Fibroblast of upper back skin (primary cell): ENCODE measurements at places on chromosomes 1 and 21.

DNA sequence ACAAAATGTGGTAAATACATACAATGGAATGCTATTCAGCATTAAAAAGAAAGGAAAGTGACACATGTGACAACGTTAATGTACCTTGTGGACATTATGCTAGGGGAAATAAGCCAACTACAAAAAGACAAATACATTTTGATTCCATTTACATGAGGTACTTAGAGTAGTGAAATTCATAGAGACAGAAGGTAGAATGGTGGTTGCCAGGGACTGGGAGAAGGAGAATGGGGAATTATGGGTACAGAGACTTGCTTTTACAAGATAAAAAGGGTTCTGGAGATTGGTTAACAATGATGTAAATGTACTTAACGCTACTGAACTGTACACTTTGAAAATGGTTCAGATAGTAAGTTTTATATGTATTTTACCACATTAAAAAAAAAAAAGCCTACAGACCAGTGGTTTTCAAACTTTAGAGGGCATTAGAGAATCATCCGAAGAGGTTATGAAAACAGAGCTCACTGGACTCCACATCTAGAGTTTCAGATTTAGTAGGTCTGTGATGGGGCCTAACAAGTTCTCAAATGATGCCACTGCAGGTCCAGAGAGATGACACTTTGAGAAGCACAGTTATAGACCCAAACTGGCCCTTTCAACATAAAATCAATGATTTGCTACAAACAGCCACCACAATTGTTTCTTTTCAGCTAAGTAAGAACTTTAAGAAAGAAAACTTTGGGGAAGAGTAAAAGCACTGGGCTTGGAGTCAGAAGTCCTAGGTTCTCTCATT, 9.6 kb upstream of the ADCY10 start:
- DNase-seq: no peak

GRCh38 chr1:234638832-234639799, 29.1 kb upstream of the IRF2BP2 start:
- DNase-seq: no peak

DNA sequence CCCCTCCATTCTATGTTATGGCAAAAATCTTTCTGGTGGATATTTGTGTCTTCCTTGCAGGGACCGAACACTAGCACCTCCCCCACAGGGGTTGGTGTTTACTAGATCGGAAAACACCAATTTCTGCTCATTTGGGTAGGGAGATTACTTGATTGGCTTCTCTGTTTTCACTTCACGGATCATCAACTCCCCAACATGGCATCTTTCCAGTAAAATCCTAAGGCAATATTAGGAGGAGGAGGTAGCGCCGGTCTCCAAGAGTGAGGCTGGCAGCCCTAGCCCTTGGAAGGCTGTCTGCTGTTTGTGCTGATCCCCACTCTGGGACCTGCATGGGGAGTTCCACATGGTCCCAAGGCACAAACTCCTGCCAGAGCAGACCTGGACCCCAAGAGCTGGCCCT, 12.2 kb downstream of the VASH2 start:
- no peak for DNase-seq

DNA sequence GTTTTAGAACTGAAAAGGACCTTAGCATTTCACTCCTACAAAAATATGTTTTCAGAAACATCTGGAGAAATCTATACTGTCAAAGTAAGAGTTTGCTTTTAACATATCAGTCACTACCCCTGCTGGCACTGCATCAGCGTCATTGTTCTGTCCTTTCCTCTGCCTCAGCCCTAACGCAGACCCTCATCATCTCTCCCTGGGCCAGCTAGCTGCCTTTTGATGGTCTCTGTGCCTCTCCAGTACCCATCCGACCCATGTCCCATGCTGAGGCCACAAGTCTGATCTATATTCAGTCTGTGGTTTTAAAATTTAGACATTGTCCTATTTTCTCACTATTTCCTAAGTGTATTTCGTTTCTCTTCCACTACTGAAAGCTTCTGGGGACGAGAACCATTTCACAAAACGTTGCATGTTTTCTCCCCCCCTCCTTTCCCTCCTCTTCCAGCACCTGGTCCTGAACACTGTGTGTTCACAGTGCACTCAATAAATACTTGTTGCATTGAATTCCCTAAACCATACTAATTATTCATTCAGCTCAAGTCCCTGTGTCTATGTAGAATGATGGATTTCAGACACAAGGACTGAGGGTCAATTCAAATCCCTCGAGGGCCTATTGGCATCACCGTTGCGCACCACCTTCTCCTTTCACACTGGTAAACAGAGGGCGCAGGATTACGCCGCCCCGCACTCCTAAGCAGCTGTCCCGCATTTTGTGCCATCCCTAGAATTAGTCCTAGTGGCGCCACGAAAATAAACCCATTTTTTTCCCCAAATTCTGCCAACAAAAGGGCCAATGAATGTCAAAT, 53.4 kb downstream of the CD2 start:
- no peak for DNase-seq

DNA sequence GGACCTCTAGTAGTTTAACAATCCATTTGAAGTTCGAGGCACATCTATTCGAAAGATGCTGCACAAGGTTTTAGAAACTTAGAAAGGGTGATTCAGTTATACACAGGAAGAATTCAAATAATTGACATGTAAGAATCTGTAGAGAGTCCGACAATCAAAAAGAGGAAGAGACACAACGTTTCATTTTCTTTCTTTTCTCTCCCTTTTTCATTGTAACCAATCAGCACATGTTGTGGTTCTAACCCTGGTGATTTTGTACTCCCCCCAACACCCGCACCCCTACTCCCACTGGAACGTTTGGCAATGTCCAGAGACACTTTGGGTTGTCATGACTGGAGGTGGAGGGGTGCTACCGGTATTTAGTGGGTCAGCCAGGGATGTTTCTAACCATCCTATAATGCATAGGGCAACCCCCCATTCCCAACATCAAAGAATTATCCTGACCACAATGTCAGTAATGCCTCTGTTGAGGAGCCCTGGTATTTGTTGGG, 4.9 kb downstream of the TGFB2 start:
- no peak for DNase-seq

- DNase-seq: no peak
Observed at GRCh38 chr1:3718764-3719163, 33.5 kb upstream of the CCDC27 start.

DNA sequence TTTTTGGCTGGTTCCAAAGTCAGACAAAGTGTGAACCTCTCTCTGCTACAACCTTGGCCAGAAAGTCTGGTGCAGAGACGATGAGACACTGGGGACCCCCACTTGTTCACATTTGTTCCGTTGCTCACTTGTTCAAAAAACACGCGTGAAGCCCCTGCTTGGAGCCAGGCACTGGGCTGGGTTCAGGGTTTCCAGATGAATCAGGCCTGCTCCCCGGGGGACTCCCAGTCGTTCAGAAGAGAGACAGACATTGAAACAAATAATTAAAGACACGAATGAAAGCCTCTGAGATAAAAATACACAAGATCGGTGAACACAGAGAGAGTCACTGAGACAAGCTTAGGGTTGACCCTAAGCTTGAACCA, 101.5 kb upstream of the RUNX3 start:
- DNase-seq: no peak

- DNase-seq: peak; percentile 70
Observed at GRCh38 chr1:218304281-218305039, 19.4 kb downstream of the RRP15 start.

DNA sequence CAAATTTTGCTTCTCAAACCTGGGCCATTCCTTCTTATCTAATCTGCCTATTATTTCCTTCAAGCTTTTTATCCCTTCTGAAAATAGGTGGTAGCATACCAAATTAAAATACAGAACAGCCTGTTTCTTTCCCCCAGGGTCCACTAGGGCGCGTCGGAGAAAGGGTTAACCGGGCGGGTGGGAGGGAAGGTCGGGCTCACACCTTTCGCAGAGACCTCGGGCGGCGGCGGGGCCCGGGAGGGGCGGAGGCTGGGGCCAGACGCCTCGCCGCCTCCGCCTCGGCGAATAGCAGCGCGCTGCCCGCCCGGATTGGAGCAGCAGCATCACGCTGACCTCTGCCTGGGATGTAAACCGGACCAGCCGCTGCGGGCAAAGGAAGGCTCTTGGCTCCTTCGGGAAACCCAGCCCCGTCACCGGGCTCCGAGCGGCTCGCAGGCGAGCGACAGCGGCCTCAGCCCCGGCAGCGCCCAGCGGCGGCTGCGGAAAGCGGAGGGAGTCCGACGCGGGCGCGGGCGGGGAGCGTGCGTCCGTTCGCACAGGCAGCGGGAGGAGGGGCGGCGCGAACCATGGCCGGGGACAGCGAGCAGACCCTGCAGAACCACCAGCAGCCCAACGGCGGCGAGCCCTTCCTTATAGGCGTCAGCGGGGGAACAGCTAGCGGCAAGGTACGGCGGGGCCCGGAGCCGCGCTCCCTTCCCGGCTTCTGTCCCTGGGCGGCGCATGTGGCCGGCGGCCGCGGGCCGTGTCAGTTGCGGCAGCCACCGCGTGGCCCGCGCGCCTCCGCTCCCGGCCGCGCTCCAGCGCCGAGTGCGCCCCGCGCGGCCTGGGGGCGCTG, at the start of gene UCK2:
Gene UCK2 (plus strand): TSS at position 347 of the 835 bp plus-strand sequence. CDS start 220 bp downstream, at position 567.
- DNase-seq: peak; percentile 68

DNA sequence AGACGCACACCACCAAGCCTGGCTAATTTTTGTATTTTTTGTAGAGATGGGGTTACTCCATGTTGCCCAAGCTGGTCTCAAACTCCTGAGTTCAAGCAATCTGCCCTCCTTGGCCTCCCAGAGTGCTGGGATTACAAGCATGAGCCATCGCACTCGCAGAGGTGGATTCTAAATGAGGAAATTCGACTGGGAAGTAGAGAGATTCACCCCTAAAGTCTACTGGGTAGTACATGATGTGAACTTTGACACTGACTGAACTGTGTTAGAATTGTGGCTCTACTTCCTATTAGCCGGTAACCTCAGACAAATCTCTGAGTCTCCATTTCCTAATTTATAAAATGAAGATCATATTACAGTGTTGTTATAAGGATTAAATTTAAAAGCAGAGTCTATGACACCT, 276.0 kb upstream of the NR5A2 start:
- DNase-seq: no peak

DNA sequence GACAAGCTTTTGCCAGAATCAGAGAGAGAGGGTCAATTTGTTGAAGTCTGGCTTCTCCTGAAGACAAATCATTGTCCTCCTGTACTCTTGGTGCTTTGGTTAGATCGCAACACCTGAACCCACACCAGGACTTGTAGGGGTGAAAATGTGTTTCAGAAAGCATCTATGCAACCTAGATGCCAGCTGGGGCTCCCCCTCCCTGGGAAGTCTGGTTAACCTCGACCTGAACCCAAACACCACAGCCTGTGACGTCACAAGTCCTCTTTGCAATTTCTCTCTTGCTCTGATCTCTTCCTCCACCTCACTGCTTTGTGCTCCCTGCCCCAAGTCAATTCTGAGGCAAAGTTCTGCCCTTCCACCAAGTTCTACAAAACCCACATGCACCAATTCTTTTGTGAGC, 42.8 kb upstream of the USP24 start:
- DNase-seq: no peak

DNA sequence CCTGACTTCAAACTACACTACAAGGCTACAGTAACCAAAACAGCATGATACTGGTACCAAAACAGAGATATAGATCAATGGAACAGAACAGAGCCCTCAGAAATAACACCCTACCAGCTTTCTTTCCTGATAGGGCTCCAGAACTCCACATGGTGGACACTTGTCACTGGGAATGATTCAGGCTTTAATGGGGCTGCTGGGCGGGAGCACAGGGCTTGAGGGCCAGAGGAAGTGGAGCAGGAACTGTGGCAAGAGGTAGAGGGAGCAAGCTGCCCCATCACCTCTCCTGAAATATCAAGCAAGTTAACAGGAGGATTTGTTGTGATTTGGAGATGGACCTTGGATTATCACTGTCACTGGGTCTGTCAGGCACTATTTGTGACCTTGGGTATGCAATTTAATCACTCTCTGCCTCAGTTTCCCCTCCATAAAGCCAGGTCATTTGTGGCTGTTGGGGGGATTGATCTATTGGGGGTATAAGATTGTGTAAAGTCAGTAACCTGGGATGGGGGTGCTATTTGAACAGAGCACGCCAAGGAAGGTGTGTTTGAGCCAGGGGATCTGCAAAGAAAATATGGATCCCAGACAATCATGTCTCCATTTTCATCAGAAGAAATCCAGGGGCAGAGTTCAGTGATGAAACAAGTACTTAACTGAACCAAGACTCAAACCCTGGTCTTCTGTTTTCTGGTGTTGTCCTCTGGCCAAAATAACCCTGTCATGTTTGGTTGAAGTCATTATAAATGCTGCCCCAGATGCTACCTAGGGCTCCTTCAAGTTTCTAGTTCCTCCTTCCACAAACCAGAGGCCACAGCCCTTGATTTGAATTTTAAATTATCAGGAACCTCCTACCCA, 25.2 kb downstream of the ETS2 start:
- DNase-seq: no peak

DNA sequence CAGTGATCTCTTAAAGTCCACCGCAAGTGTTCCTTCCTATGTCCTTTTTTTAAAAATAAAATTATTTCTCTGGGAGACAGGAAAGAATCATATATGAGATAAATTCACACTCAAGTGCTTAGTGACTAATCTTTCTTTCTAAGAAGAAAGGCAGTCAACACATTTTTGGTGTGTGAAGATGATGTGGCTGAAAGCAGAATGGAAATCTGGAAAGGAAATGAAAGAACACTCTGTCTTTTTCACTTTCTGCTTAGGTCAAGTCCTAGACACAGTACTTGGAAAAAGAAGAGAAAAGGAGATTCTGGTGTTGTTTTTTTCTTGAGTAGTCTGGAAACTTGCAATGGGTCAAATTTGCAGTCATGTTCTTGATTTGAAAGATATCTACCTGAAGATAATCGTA, 45.5 kb upstream of the PRRX1 start:
- DNase-seq: peak; percentile 28

DNA sequence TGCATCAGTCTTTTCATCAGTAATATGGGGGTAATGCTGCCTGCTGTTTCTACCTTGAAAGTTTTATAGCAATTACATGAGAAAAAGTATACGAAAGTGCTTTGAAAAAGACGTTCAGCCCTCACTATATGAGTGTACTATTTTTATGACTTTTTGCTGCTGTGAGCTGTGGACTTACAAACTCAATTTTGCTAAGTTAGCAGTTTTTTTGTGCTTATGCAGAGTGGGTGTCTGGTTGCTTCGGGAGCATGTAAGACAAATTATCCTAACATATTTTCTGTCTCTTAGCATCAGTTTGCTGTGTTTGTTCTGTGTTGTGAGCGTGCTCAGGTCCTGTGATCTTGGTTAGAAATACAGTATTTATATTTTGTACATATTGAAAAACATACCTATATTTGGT, 109.7 kb downstream of the CACNA1E start:
- no peak for DNase-seq

DNA sequence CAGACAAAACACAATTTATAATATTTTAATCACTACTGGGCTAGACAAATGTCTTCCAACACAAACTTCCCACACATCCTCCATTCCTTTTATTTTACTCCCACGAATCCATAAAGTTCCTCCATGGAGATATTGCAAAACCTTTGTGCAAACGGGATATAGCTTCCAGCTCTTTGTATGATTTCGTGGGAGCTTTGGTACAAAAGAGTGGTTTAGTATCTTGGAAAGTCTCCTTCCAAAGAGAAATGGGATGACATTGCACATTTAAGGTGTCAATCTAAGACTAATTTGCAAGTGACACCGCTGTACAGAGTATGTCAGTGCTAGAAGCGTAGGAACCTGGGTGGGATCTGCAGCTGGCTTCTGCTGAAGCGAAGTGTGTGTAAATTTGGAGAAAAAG, 455.2 kb upstream of the RUNX1 start:
- no peak for DNase-seq
